ENCODE measurements at places on chromosomes 13 and 19.

DNA sequence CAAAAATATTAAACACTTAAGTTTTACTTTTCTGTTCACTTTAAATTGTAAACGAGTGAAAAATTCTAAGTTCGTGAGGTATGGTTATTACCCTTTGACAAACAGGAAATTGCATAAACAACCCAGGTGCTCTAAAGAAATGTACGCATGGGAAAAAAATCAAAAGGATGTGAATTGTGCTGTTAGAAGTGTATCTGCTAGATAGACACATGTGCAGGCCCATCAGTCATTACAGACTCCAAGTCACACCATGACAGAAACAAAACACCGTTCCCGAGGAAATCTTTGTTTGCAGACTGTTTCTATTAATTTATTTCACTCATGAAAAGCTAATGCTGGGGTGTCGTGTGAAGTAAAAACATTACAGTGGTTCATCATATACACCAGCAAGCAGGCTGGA is 17.0 kb upstream of the DOCK9 start:
- DNase-seq: no peak

DNA sequence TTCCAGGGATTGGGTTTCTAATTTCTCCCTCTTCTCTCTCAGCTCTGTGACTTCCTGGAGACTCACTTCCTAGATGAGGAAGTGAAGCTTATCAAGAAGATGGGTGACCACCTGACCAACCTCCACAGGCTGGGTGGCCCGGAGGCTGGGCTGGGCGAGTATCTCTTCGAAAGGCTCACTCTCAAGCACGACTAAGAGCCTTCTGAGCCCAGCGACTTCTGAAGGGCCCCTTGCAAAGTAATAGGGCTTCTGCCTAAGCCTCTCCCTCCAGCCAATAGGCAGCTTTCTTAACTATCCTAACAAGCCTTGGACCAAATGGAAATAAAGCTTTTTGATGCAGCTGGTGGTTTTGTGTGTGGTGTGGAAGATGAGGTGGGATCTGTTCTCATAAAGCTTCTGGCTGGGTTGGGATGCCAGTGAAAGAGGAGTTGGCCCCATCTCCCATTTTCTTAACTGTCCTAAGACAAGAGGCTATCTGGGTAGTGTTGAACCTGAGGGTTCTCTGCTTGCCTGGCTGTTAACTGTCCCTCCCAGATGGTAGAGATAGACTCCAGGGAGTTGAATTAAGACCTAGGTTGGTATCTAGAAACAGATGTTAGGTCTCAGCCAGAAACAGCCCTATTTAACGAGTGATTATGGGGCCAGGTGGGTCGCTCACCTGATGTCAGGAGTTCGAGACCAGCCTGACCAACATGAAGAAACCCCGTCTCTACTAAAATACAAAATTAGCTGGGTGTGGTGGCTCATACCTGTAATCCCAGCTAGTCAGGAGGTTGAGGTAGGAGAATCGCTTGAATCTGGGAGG is 1.6 kb downstream of the FTL start:
- DNase-seq: no peak

DNA sequence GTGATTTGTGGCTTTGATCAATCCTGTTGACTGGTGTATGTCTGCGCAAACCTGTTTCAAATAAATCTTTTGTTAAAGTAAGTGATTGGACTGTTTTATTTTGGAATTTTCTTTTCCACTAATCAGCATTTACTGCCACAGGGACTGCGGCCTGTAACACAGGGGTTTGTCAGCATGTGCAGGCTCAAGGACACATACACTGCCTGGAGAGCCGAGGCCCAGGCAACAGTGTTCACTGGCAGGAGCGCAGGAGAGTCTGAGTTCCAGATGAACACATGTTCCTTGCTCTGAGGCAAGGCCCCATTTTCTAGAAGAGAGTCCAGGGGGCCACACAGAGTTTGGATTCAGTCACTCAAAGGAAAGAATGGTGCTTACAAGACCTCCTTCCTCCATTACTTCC is 26.0 kb downstream of the SHISA2 start:
- DNase-seq: no peak

DNA sequence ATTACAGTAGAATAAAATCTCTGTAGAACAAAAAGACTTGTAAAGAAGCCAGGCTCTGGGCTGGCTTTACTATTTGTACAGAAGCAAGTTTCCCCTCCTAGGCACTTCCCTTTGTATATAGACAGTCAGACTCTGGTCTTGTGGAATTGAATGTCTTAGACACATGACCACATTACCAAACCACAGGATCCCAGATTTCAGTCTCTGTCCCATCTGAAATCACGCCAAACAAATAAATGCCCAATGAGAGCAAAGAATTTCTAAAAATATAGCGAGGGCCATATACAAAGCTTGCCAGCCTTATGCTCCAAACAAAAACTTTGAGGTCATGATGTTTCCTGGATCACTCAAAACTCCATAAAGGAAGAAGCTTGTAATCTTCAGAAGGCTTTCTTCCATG is 23.9 kb downstream of the CCDC70 start:
- DNase-seq: no peak

GRCh38 chr13:26923824-26924605 is 163.4 kb upstream of the GPR12 start:
- DNase-seq: no peak

DNA sequence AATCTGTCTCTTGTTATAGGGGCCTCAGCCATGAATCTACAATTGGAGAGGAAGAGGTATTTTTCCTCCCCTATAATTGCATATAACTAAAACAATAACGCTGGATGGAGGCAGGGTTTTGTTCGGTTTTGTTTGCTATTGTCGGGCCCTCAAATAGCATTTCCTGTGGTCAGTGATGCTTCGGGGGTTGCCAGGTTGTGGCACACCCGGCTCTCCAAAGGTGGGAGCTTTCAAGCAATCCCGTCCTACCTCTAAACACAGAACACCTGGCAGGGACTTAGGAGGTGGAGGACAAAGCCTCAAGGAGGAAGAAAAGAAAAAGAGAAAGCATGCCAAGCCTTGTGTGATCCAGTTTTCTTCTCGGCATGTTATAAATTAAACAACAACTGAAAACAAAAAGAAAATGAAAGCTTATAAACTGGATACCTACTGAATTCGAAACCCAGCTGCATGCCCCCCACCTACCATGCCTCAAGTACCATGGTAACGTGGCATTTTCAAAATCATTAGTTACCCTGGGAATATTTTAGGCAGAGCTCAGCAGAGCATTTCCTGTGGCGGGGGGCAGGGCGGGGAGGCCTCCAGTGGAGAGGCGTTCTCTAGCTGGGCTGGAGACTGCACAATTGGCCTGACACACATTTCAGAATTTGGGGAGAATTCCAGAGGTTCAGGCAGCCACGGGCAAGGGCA is 213.8 kb downstream of the DCLK1 start:
- DNase-seq: no peak

DNA sequence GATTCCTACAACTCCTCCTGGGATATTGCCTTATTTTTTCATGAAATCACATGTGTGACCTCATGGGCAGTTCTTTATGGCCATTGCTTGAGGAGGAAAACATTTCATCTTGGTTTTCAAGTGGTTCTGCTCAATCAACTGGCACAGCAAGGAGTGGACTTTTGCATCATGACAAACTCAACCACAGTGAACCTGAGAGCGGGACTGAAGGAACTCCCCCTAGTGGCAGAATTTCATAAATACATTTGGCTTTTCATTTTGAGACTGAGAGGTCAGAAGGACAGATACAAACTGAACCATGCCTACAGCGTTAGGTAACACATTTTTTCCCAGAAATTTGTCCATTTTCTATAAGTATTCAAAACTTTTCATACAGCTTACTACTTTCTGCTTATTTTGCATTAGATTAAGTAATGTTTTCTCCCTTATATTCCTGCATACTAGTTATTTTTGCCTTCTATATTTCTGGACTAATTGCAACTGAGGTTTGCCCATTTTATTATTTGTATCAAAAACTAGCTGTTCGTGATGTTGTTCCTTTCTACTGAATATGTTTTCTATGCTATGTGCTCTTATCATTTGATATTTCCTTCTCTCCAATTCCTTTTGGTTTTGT is 13.4 kb upstream of the SIGLEC12 start:
- DNase-seq: no peak

DNA sequence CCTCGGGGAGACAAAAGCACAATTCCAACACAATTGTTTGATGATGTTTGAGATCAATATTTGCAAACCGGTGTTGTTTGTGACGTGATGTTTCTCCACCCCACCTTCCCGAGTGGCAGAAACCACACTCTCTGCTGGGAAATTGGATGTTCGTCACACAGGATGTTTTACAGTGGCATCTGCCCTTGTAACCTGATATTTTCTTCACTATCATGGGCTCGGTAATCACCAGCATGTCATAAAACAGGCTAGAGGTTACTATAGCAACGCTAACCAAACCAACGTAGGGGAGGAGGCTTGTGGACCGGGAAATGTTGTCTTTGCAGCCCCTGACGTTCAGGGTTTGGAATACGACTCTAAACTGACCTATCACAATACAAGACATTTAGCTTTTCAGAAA is 454.5 kb downstream of the IRS2 start:
- no peak for DNase-seq

DNA sequence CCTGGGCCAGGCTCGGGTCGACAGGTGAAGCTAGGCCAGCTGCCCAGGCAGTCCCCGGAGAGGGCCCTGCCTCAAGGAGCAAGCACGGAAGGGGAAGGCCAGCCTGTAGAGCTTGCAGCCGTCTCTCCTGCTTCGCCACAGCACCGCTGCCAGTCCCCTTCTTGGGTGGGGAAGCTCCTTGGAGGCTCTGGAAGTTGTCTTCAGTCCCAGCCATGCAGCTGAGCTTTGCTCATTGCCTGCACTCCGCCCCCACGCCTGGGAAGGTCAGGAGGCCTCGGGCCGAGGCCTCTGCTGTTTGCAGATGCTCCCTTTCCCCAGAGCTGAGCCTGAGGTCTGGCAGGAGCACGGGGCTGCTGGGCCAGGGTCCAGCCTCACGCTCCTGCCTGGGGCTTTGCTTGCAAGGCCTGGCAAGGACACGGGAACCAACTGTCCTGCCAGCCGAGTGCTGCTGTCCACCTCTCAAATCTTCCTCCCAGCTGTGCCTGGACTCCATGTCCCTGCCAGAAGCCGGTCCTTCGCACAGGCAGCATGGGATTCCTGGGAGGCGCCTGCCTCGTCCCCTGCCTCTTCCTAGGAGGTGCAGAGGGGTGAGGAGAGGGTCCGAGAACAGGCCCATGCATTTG is 13.3 kb downstream of the PLEKHF1 start:
- DNase-seq: no peak

GRCh38 chr13:85436029-85436428 is 363.2 kb downstream of the SLITRK6 start:
- no peak for DNase-seq

DNA sequence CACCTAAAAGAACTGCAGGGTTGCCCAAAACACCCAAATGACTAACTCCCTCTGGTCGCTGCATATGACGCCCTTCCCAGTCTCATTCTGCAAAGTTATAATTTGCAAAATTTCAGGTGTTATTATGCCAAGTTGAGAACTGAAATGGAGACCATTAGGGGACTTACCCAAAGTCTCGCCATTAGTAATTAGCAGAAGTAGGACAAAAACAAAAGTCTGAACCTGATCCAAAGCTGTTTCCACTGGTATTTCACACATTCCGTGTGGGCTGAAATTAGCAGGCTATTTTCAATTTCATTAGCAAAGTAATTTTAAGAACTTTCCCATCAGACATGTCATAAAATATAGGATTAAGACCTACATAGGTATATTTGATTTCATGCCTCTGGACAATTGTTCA is 6.8 kb downstream of the RUBCNL start:
- DNase-seq: no peak

DNA sequence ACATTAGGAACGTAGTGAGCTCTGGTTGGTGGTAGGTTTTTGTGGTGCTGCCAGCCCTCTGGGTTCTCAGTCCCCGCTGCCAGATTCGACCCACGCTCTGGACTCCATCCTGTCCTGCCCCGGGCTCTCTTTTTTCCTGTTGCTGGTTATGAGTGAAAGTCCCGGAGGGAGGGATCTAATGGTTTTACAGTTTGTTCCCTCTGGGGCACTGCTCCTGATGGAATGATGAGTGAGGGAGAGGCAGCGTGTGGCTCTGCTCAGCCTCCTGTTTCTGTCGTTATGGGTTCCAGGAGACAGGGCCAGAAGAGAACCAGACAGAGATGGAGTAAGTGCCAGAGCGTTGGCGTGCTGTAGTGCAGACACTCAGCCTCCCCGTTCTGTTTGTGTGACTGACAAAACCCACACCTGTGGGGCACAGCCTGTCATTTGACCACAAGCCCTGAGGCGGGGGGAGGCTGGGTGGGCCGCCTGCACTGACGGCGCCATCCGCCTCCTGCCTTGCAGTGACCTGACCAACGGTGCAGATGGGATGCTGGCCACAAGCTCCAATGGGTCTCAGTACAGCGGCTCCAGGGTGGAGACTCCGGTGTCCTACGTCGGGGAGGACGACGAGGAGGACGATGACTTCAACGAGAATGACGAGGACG is 18.3 kb downstream of the ATP4B start:
- DNase-seq: no peak

DNA sequence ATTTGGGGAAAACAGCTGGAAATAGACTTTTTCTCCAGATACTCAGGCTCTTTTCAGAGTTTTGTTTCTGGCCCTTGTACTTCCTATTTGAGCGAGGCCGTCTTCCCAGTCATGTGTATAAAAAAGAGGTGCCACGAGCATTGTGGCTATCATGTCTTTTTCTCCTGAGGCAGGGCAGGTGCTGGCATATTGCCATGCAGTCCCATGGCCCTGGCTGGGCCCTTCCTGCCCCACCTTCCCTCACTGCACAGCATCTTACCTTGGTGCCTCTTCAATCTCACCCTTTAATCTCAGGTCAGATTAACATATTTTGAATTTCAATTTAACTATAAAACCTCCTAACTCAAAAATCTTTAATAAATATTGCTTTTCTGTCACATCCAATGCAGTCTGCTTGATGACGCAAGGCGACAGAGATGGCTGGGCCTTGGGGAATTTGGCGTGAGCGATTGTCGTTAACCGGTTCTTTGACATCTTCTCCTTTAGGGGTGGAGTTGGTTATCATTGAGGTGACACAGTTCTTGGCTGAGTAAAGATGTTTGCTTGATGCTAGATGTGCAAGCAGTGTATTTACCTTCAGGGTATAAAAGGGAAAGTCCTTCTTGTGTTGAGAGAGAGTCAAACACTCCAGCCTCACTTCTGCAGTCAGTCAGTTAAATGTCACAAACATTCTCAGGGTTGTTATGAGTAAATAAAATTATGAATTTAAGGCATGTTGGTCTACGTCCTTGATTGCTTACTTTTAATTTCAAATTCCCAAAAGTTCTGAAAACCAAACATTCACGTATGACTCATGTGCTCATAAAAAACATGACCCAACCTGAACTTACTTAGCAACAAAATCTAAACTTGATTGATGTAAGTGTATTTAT is 289.9 kb downstream of the MYO16 start:
- no peak for DNase-seq

- no peak for DNase-seq
These were observed 42.5 kb upstream of the F7 start for GRCh38 chr13:113063091-113063491.

DNA sequence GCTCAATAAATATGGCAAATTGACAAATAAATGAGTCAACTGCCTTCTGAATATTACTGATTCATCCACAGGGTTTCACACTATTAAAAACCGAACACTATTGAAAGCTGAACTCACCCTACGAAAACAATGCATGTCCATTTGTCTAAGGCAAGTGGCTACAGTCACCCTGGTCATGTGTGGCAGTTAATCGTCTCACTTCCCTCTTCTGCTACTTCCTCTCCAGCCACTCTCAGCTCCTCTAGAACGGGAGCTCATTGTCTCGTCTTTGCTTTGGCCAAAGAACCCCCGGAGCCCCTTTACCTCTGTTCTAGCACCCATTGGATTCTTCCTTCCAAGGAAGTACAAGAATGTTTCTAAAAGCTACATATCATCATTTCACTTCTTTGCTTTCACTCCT is 74.4 kb upstream of the ZNF599 start:
- no peak for DNase-seq

Data from activated CD4-positive, alpha-beta T cell treated with anti-CD3 and anti-CD28 coated beads, Interleukin-2, amount 50 U/mL, for 48 hours (primary cell).